NT2/D1 (cell line): ENCODE measurements at places on chromosomes 1 and 21.

GRCh38 chr1:2106659-2107405 is 56.6 kb downstream of the PRKCZ start:
- no peak for DNase-seq

GRCh38 chr21:41878831-41879189 is 334 bp downstream of the PRDM15 start:
- DNase-seq, result peak; percentile 71

DNA sequence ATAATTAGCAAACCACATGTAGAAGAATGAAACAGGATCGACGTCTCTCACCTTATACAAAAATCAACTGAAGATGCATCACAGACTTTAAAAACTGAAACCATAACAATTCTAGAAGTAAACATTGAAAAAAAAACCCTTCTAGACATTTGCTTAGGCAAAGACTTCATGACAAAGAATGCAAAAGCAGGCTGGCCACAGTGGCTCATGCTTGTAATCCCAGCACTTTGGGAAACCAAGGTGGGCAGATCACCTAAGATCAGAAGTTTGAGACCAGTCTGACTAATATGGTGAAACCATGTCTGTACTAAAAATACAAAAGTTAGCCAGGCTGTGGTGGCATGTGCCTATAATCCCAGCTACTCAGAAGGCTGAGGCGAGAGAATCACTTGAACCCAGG is 1351.7 kb downstream of the MRPL39 start:
- DNase-seq, result no peak

DNA sequence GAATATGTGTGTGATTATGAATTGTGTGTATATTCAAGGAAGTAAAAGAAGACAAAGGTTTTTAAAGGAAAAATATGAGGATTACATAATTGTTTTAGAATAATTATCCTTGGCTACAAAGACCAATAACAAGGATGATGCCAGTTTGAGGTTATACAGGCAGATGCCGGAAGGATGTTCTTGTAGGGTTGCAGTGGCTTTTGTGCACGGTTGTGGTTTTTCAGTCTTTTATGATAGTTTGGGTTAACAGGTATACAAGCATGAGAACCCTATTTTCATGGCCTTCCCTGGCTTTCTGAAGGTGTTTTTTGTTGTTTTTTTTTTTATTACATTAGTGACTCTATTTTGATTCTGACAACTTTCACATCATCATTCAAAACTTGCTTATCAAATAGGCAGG is 4.9 kb downstream of the CR2 start:
- no peak for DNase-seq

DNA sequence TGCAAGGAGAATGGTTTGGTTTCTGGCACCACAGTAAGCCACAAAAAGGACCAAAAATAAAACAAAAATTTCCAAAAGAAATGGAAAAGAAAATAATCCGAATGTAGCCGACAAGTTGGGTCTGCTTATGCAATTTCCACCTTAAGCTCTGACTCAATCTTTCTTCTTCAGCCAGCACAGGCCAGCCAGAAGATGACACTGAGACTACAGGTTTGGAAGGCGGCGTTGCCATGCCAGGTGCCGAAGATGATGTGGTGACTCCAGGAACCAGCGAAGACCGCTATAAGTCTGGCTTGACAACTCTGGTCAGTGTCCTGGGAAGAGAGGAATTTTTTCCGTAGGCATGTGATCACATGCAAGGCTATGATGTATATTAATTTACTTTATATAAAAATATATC is 23.4 kb downstream of the PDPN start:
- no peak for DNase-seq

DNA sequence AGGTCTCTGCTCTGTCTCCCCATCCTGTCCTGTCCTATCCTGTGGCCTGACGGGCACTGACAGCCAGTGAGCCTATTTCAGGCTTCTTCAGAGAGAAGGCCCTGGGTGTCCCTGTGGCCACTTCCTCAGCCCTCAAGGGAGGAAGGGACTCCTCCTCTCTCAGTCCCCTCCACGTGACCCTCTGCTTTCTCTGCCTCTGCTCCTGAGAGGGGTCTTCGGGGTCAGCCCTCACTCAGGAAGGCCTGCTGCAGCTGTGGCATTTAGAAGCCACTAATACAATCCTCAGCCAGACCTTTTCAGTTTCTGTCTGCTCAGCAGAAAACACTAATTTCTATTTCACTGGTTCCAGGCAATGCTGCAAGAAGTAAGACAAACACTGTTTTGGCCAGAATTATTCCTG is 43.6 kb upstream of the ETV3 start:
- DNase-seq, result no peak

DNA sequence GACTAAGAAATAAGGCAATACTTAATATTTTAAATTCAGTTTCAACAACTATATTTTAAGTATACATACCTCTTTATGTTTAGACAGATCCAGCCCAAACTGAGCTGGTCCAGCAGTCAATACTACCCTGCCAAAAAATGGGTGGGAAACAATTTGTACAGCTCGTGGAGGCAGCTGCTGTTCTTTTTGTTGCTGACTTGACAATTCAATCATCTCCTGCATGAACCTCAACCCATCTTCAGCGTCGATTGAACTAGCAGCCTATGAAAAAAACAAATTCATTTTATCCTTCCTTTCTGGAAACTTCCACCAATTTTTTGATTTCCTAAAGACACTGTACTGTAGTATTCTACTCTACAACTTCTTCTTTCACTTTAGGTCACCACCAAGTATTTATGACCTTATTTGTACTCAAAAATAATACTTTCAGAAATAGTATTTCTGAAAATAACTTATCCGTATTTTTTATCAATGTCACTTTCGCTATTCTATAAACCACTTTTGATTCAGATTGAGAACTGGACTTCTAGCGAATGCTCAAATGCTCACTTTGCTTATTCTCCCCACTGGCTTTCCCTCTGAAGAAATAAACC is 46.5 kb downstream of the EDEM3 start:
- DNase-seq, result no peak

DNA sequence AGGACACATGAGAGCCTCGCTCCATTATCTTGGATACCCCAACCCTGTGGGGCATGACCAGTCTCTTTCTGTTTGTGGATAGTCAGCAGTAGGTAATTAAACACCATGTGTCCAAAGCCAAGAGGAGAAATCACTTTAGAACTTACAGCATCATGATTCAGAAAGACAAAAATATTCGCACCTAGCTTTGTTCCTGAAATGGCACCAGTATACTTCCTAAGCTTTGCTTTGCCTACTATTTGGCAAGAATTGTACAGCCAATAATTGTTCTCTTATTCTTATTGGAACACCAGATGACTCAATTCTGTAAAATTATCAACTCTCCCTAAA is 24.2 kb downstream of the TNFRSF9 start:
- no peak for DNase-seq

GRCh38 chr1:55751776-55752175 is 536.6 kb upstream of the USP24 start:
- DNase-seq, result no peak

- no peak for DNase-seq
These were observed 29.4 kb downstream of the LRRC3 start for GRCh38 chr21:44484498-44485253.

GRCh38 chr1:225946803-225947202 is 5.8 kb upstream of the LEFTY2 start:
- no peak for DNase-seq

GRCh38 chr1:40736085-40736531 is 44.6 kb downstream of the NFYC start:
- no peak for DNase-seq

DNA sequence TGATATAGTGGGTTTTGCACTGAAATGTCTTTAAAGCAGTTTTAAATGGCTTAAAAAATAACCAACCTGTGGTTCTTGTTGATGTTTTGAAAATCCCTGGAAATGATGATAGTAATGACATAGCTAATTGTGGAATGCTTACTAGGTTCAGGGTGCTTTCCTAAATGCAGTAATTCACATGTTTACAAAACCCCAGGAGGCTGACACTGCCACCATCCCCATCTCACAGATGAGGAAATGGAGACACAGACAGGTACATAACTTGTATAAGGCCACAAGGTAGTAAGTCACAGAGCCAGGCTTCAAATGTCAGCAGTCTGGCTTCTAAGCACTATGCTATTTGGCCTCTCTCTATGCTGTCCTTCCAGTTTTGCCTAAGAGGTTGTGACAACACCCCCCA is 40.6 kb downstream of the C8B start:
- DNase-seq, result no peak

- DNase-seq, result no peak
These were observed at the start of gene GRIK1 for GRCh38 chr21:29939924-29940275. Gene GRIK1, minus strand, starts transcription at chr21:29939996.

- DNase-seq, result no peak
These were observed 35.0 kb upstream of the ECE1 start for GRCh38 chr1:21325231-21325718.

DNA sequence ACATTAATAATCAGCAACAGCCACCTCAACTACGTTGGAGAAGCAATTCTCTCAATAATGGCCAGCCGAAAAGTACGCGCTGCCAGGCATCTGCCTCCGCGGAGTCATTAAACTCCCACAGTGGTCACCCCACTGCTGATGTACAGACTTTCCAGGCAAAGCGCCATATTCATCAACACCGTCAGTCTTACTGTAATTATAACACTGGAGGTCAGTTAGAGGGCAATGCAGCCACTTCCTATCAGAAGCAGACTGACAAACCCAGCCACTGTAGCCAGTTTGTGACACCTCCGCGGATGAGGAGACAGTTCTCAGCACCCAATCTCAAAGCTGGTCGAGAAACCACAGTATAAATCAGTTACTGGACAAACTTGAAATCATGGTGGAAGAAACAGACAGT is 93.9 kb downstream of the KIF1B start:
- no peak for DNase-seq

DNA sequence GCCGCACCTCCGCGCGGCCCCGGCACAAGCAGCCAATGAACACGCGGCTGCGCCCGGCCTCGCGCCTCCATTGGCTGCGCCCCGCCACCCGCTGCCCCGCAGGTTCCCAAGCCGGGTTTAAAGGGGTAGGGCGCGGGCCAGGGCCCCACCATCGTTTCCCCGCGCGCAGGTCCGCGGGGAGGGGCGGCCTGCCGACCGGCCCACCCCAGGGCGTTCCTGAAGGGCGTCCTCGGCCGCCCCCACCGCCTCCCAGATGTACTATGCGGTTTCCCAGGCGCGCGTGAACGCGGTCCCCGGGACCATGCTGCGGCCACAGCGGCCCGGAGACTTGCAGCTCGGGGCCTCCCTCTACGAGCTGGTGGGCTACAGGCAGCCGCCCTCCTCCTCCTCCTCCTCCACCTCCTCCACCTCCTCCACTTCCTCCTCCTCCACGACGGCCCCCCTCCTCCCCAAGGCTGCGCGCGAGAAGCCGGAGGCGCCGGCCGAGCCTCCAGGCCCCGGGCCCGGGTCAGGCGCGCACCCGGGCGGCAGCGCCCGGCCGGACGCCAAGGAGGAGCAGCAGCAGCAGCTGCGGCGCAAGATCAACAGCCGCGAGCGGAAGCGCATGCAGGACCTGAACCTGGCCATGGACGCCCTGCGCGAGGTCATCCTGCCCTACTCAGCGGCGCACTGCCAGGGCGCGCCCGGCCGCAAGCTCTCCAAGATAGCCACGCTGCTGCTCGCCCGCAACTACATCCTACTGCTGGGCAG is at the start of gene OLIG1:
TSS of gene OLIG1 (plus strand) at position 148 of the 750 bp plus-strand sequence. CDS start at position 254, 106 bp downstream.
- peak; percentile 76 for DNase-seq

DNA sequence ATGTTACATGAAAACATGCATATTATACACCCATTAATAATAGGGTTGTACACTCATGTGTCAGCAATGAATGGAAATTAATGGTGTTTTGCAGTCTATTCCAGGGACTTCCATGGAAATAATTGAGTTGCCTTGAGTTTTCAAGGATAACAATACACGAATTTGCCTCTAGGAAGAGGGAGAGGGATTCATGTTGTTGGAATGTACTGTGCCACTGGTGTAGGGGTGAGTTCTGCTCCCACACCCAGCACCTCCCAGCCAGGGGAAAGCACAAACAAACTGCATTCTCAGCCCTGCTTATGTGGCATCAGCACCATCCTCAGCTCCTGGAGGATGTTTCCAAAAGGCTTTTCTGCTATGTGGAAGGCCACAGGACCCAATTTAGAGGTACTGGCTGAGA is 57.8 kb downstream of the BCAR3 start:
- no peak for DNase-seq

- no peak for DNase-seq
These were observed 13.7 kb upstream of the PDE9A start for GRCh38 chr21:42639646-42640152.

GRCh38 chr1:21497466-21498061 is 11.7 kb upstream of the ALPL start:
- DNase-seq, result no peak

GRCh38 chr1:2314273-2314802 is 77.0 kb downstream of the MORN1 start:
- peak; percentile 64 for DNase-seq

- DNase-seq, result no peak
These were observed 37.1 kb upstream of the CLSTN1 start for GRCh38 chr1:9860887-9861286.

GRCh38 chr21:20443558-20444155 is 554.6 kb upstream of the NCAM2 start:
- DNase-seq, result peak; percentile 52

DNA sequence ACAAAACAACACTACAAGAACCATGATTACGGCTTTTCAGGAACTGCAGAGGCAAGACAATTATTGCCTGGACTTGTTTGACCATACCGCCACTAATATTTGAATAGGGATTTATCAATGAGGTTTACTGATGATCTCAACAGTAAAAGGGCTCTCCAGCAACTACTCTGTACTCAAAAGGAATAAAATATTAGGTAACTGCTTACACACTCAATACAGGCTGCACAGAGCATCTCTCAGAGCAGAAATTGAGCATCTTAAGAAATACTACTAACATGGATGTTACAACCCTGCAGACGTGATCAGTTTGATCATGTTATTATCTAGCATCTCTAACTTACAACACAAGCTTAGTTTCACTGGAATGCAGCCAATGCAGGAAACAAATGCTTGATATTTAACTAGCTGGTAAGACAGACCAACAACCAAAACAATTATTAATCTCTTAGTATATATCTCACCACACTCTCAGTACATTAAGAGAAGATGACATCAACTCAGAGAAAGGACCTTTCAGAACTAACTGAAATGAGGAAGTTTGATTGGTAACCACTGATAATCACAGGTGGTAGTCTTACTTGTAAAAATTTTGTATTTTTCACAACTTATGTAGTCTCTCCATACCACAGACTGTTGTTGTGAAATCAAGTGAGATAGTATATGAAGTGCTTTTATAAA is 52.2 kb downstream of the PUM1 start:
- DNase-seq, result no peak

- no peak for DNase-seq
These were observed 2.4 kb upstream of the CLCNKB start for GRCh38 chr1:16041200-16041599.
